ENCODE measurements at places on chromosomes 11 and 22.

- no peak for DNase-seq
These were observed 29.7 kb upstream of the ANO1 start for GRCh38 chr11:70048279-70049024.

DNA sequence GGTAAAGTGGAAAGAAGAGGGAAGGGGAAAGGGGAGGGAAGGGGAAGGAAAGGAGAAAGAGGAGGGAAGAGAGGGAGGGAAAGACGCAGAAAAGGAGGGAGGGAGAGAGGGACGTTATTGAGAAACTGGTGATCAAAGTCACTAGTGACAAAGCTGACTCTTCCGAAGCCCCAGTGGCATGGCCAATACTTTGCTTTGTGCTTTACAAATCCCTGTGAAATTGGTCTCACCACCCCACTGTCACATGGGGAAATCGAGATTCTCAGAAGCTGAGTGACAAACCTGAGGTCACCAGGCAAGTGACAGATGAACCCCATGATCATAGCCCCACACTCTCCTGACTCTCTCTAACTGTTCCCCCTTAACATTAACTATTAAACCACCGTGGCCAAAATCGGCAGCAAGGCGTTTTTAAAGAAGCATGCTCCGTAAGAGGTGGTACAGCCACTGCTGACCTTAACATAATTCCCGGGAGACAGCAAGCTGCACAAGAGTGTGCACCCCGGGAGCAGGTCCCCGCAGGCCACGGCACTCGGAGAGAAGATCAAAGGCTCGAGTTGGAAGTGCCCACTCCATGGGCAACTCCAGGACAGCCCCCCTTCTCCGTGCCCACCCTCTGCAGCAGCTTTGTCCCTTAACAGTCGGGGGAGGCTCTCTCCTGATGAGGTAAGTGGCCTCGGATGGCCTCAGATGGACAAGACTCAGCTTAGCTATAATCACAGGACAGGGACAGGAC, 34.8 kb downstream of the CELSR1 start:
- DNase-seq, result no peak

DNA sequence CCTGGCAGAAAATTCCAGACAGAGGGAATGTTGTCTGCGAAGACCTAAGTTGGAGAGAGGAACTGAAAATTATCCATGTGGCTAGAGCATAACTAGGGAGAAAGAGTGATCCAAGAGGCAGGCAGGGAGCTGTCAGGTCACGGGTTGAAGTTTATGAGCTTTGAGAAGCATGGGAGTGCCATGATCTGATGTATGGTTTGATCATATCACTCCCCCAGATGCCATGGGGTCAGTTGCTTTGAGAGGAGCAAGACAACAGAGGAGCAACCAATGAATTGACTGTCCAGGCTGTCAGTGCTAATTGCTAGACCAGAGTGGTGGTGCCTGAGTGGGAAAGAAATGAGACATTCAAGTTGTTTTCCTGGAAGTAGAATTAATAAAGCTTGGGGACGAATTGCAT, 54.0 kb downstream of the CYB5R2 start:
- DNase-seq, result no peak

GRCh38 chr22:37381489-37381888, 45.8 kb downstream of the ELFN2 start:
- no peak for DNase-seq
